Hypothalamus (tissue), 51 donors: ENCODE measurements at places on chromosomes 6 and 20.

DNA sequence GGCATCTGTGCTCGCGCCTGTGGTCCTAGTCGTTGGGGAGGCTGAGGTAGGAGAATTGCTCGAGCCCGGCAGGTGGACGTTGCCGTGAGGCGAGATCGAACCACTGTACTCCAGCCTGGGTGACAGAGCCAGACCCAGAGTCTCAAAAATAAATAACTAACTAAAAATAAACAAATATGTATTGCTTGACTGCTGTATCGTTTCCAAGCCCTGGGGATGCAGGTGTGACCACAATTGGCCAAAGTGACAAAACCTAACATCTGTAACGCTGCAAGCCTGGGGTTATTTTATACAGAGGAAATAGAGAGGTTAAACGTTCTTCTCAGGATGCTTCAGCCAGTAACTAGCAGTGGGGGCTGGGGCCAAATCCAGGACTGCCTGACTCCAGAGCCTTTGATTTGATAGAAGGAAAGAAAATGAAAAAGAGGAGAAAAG lies 1.9 kb upstream of the SRSF3 start:
- no peak for DNase-seq

- no peak for DNase-seq
Observed at GRCh38 chr6:138205437-138206094, 12.7 kb downstream of the PBOV1 start.

DNA sequence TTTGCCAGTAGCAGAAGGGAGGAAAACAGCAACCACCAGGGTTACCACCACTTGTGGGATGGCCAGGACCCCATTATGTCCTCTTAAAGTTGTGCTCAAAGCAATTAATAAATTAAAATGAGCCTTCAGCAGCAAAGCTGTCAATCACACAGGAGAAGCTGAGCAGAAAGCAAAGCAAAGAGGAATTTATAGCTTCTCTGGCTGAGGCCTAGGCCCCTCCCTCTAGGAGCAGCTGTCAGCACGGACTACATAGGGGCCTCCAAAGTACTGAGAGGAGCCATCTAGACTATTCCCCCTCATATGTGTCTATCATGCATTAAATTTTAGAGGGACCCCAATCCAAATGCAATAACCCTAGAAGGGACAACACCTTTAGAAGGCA lies 6.4 kb downstream of the CCND3 start:
- no peak for DNase-seq

DNA sequence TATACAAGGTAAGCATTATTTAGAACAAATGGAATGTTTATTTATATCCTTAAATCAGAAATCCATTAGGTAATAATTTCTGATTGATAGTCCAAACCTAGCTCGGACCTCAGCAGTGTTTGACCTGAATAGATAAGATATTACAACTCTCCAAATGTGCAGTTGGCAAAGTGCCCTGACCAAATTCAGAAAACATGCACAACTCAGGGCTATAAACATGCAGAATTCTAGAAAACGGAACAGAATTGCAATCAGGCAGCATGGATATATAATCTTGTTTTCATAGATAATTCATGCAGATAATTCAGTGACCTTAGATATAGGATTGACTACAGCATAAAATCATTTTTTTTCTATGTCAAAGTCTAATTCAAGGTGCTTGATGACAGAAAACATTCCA lies 626.6 kb upstream of the CITED2 start:
- DNase-seq, result no peak

DNA sequence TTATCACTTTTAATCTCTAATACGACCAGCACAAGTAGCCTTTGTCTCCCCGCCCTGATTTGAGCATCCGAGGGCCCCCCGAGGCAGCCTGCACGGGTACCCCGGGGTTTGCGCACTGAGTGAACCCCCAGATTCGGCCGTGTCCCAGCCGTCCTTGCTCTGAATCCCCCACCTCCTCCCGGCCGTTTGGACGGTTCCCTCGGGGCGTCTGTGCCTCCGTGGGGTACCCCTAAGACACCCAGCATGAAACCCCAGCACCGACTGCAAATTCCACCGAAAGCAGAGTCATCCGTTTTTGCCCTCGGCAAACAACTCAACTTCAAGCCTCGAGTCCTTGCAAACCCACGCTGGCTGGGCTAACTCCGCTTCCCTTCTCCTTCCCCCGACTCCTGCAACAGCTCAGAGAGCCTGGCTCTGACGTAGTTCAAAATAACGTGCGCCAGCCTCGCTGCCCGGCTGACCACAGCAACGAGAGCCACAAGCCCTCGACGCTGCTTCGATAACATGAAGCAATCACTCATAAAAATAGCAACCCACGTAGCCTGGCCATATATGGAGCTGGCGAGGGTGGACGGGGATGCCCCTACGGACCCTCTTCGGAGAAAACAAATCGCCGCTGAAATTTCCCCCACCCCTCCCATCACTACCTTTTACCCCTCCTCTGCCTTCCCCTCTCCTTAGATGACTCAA lies 764 bp upstream of the SNAP25 start:
- peak; percentile 53 for DNase-seq

DNA sequence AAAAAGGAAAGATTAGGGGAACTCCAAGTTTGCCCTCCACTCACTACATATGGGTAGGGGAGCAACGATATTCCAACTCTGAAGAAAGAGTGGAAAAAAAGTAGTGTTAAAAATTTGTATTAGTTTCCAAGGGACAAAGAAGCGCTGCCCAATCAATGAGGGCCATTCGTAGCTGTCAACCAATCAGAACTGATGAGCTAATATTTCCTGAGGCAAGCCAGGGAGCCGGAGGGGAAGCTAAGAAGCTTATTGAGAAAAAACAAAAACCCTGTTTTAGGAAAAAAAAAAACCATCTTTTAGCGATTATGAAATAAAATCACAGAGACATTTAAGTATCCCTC lies 59.5 kb downstream of the TRIM38 start:
- DNase-seq, result peak; percentile 59

- DNase-seq, result no peak
Observed at GRCh38 chr20:15924556-15924955, 648.7 kb downstream of the KIF16B start.
